ENCODE measurements at places on chromosomes 6 and 20.

- no peak for DNase-seq
Observed at GRCh38 chr6:170448751-170449630, 104.1 kb downstream of the PSMB1 start.

- no peak for DNase-seq
Observed at GRCh38 chr6:150081702-150082101, 12.8 kb upstream of the ULBP3 start.

DNA sequence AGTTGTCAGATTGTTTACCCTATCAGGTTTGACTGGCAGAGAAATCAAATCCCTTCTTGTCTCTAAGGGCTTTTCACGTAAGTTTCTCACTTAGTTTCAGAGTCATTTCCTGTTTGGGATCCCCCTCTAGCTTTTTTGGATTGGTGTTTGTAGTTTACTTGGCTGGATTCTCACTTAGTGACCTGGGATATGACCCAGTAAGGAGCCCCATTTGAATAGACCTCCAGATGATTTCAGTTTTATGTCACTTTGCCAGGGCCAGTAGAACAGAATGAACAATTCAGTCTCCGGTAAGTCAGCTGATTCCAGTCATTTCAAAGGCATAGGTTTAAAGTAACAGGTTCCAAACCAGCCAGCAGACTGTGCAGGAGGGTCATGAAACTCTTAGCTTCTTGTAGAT lies 8.2 kb downstream of the FAM135A start:
- DNase-seq = no peak

- no peak for DNase-seq
Observed at GRCh38 chr20:38220587-38221118, 39.9 kb downstream of the KIAA1755 start.

DNA sequence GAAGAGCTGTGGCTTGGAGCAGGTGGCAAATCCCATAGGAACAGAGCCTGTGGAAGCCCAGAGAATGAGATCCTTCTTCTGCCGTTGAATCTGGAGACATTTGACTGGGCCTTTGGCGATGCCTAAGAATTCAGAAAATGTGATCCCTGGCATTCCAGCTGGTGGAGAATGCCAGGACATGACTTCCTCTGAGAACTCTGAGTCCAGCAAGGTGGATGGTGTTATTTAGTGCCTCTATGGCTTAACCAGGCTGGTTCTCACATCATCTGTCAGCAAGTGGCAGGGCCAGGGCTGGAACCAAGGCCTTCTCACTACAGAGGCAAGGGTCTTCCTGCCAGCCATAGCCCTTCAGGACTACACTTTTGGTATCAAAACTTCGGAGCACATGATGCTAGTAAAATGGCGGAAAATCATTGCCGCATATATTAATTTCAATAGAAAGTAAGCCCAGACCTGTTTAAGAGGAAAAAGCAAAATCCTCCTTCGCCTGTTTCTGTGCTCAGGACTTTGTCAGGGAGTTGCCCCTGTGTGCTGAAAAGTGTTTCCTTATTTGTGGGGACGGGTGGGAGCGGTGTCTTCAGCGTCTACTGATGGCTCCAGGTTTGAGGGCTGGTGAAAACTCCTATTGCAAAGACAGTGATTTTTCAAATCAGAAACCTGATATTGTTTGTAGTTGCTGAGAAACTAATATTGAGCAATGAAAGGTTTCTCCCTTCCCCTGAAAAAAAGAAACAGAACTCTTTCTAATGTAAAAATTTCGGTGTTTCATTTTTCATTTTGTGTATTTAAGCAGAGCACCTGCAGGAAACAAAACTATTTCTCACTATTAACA lies 23.9 kb downstream of the DUSP22 start:
- DNase-seq = no peak

GRCh38 chr6:40740518-40740917 lies 153.4 kb upstream of the LRFN2 start:
- no peak for DNase-seq

GRCh38 chr20:41352106-41352505 lies 11.5 kb downstream of the LPIN3 start:
- no peak for DNase-seq

DNA sequence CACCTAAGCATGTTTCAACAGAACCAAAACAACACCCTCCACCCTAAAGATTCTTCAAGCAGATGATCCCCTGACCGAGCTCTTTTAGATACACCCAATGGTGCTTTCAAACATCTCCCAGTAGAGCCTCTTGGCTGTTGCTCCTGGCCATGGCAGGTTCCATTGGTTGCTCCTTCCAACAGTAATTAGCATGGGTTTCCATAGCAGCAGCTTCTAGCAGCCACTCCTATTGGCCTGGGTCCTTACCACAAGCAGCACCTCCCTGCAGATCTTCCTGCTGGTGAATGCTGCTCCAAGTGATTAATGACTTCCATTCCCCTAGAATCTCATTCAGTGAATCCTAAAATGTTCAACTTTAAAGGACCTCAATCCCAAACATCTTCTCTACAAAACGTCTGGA lies 13.9 kb downstream of the CCN2 start:
- DNase-seq = no peak

DNA sequence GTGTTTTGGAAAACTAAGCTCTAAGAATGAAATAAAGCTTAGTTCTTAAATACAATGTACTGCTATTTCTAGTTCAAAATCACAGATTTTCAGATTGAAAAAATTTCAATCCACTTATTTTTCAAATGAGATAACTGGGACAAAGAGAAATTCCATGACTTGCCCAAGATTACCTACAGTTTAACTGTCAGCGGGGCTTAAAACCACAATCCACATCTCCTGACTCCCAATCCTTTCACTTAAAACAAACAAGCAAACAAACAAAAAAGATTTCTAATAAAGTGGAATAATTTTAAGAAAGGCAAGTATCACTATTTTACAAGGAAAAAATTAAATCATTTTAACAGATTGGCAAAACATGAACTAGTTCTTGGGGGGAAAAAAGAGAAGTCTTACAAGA lies 4.2 kb downstream of the PHIP start:
- DNase-seq = no peak

- no peak for DNase-seq
Observed at GRCh38 chr6:137399881-137400443, 94.2 kb downstream of the OLIG3 start.

- DNase-seq = no peak
Observed at GRCh38 chr6:104613416-104614001, 246.2 kb downstream of the HACE1 start.

DNA sequence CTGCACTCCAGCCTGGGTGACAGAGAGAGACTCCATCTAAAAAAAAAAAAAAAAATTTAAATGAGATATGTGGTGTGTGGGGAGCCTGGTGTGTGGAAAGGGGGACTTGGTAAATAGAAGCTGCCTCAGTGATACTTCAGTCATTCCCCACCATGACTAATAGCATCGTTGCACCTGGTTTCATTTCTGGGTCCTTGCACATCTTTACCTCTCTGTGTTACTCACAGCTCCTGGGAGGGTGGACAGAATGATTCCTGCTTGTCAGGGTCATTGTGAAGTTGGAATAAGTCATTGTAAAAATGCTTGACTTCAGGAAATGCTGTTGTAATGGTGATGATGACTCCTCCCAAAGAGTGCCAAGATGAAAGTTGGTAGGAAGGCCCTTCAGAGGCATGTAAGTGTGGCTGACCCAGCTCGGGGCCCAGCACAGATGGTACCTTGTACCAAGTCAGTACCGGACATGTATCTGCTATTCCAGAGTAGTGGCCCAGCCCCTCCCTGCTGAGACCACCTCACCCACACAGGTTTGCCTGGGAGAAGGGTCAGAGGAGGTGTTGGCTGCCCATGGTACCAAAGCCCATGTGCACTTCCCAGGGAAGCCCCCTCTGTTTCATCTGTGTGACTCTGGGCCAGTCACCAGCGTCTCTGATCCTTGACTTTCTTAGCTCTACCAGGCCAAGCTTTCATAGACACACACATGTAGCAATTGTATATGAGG lies 48.4 kb downstream of the PLAGL2 start:
- DNase-seq = no peak

DNA sequence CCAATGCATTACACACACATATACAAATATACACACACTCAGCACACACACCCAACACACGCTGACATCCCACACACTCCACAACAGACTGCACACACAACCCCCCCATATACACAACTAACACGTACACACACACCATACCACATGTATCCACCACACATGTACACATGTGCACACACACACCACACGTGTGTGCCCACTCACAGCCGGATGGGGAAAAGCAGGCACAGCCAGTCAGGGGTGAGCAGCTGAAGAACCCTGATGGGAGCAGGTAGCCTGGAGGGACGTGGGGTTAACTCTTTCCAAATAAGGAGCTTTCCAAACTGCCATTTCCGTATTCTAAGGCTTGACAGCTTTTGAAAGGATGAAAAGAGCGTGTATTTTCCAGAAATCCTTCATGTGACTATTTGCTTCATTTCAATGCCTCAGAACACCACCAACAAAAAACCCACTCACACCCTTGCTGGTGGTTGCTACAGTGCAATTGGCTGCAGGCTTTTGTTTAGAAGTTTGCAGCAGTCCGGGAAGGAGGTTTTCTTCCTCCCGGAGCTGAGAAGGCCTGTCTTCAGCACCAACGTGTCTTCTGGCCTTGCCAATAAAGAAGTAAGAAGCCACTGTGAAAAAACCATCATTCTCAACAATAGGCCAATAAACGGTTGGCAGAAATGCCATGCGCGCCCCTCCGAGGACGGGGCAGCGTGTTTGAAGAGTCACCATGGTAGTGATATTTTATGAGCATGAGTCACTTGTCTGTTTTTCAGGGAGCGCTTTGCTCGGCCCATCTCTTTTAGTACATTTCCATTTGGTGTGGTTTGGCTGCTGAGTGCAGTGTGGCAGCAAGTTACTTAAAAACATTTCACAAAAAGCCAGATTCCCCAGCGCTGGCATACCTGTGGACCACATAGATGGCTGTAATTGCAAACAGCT lies 131.3 kb upstream of the GMDS start:
- DNase-seq = no peak

DNA sequence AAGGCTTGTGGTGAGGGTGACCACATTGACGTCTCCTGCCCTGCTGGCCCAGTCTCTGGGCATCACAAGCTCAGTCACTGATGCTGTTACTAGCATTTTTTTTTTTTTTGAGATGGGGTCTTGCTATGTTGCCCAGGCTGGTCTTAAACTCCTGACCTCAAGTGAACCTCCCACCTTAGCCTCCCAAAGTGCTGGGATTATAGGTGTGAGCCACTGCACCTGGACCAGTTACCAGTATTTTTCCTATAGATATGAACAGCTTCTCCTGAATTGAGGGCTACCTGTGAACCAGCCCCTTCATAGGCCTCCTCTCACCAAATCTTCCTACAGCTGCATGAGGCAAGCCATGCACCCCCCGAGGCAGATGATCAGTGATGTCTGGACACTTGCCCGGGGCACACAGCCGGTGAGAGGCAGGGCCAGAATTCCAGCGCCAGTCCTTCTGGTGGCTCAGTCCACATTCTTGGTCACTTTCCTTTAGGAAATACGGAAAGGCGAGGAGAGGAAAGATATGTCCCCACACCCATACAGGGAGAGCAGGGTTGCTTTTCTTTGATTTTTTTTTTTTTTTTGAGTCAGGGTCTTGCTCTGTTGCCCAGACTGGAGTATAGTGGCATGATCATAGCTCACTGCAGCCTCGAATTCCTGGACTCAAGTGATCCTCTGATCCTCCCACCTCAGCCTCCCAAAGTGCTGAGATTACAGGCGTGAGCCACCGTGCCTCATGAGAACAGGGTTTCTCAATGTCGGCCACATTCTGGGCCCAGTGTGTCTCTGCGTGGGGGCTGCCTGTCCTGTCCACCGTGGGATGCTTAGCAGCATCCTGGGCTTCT lies 50.7 kb downstream of the UBE2V1 start:
- DNase-seq = no peak

DNA sequence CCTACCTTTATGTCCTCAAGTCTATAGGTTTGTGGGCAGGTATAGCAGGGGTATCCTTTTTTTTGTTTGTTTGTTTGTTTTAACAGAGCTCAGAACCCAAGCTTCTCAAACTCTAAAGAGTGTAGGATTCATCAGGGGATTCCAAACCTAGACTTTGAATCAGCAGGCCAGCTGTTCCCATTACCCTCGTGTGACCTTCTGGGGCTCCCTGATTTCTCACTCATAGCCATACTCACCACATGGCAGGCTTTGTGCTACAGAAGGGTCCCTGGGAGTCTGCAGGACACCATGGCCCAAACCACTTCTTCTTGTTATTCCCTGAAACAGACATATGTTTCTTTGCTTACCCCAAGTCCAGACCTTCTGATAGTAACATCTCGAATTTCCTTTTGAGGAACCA lies 350.8 kb upstream of the TSHZ2 start:
- DNase-seq = no peak

DNA sequence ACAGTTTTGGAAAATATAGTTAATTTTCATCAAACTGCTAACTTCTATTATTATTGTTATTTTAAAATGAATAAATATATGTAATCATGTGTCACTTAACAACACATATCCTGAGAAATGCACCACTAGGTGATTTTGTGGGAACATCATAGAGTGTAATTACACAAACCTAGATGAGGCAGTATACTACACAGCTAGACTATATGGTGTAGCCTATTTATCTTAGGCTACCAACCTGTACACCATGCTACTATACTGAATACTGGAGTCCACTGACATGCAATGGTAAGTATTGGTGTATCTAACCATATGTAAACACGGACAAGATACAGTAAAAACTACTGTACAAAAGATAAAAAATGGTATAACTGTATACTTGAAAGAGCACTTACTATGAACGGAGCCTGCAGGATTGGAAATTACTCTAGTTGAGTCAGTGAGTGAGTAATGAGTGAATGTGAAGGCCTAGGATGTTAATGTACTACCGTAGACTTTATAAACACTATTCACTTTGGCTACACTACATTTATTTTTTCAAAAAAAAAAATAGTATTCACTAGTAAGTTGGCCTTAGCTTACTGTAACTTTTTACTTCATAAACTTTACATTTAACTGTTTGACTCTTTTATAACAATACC lies 72.4 kb downstream of the ASCC3 start:
- DNase-seq = no peak

DNA sequence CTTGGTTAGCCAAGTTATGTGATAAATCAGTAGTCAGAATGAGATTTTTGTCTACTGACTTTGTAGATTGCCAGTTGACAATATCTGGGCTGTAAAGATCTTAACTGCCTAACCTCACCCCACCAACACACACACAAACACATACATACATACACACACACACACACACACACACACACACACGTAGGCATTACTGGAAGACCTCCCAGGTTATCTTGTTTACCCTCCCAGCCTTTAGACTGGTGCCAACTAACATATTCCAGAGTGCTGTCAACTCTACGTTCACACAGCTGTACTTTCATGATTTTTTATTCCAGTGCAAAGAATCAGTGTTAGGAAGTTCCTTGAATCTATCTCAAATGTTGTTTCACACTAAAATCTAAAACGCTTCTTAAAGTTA lies 38.9 kb downstream of the BMP5 start:
- no peak for DNase-seq

DNA sequence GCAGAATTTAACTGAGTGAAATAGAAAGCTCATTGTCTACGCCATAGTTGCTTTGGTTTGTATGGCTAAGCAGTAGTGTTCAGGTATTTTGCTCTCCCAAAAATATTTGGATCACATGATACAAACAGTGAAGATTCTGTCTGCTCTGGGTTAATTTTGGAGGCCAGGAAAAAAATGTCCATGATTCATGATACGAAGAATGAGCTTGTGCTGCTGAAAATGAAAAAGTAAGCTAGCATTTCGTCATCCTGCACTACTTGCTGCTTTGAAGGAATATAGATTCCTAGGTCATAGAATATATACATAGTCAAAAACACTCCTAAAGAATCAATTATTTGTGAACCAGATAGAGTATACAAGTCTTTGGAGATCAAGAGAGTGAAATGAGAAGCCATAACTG lies 8.3 kb downstream of the WRNIP1 start:
- no peak for DNase-seq
